ENCODE measurements at places on chromosomes 12 and 14.

DNA sequence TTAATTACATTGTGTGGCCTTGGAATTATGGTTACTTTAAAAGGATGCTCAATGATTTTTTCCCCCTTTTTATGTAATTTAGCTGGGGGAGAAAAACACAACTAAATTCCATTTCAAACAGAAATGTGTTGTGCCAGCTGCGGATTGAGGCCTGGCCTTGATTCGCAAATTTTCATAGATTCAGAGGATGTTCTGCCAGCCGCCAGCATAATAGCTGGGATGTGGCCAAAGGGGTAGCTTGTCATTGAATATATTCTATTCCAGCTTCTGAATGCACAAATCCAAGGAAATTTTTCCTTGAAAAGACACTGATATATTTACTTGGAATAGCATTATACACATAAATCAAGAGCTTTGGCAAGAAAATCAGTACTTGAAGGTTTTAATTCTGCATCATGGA is 43.7 kb downstream of the TRHDE start:
- no peak for DNase-seq

GRCh38 chr12:94733727-94734126 is 83.4 kb upstream of the TMCC3 start:
- DNase-seq = no peak

DNA sequence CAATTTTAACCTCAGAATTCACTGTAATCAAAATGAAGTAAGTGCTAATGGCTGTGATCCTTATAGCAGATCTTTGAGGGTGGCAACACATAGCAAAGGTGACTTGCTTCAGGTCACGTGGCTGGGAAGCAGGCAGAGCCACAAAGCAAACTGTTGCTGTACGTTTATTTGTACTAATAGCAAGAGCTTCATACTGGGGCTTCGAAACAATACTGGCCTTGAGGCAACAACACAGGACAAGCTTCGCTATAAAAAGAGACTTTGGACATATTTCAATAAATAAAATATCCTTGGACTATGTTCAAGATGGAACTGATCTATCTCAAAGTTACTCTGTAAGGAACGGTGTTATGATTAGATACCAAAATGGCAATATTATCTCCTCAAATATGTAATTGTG is 44.6 kb downstream of the MSRB3 start:
- no peak for DNase-seq

- no peak for DNase-seq
Measured at GRCh38 chr12:131959116-131959515, 9.4 kb downstream of the EP400 start.

- no peak for DNase-seq
Measured at GRCh38 chr12:106305376-106305775, 2.8 kb downstream of the TCP11L2 start.

DNA sequence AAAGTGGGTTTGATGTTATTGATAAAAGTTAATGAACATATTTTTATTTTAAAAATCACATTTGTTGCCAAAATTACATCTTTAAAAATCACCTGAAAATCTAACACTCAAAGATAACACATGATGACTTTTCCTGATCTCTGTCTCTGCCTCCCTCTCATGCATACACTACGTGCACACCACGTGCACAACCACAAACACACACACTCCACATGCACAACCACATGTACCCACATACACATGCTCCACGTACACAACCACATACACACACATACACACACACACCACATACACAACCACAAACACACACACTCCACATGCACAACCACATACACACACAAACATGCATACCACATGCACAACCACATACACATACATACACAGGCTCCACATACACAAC is 61.8 kb upstream of the TMEM132C start:
- DNase-seq = no peak

- DNase-seq = no peak
Measured at GRCh38 chr12:11500861-11501230, 105.5 kb upstream of the PRB2 start.

DNA sequence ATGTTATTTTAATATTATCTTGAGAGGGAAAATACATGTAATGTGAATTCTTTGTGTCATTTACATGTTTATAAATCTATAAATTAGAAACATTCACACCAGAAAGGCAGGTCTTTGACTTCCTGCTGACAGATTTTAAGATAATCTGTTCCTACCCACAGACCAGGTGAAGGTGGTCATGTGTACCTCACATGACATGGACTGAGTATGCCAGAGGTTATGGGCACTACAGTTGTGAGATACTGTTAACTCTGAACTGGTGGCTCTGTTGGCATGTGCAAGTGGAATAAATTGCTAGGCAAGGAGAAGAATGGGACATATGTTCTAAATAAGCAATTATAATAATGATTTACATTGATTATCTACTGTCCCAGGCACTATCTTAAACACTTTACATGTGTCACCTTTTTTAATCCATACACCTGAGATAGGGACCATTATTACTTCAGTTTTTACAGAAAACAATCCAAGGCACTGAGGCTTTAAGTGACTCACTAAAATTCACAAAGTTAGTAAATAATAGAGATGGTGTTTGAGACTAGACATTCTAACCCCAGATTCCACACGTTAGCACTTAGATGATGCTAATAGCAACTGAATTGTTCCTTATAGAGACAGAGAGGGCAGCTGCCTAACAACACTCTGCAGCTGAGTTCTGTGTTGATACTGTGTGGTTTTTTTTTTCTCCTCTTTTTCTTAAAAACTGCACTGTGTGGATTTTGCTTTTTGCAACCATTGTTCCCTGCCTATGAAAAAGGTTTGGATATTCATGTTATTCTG is 23.8 kb downstream of the SLC16A7 start:
- DNase-seq = no peak

- no peak for DNase-seq
Measured at GRCh38 chr14:100552524-100553125, 34.6 kb downstream of the BEGAIN start.

- no peak for DNase-seq
Measured at GRCh38 chr14:22002860-22003284, 329.3 kb upstream of the OR4E1 start.

DNA sequence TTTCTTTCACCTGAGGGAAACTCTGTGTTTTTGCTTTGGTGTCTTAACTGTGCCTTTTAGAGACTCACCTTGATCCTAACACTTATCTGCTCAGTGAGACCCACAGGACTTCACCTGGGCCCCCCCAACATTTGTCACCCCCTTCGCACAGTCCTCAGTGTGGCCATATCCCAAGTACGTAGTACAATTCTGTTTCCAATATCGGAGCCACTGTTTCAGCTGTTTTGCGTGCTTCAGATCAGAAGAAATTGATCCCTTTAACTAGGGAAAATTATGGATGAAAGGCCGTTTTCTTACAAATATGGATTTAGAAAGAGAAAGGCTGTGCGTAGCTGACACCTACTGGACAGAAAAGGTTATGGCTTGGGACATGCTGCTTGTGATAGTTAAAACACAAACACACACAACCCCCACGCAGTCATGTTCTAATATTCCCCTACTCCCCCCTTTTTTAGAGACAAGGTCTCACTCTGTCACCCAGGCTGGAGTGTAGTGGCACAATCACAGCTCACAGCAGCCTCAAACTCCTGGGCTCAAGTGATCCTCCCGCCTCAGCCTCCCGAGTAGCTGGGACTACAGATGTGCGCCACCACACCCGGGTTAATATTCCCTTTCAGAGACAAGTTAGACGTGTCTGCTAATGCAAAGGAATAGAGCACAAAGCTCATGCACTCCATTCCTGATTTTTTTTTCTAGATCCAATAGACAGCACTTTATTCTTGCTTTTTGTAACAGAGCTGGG is 3.6 kb upstream of the SLC7A8 start:
- peak; percentile 22 for DNase-seq

- DNase-seq = no peak
Measured at GRCh38 chr14:63328787-63329737, 10.3 kb upstream of the GPHB5 start.

- no peak for DNase-seq
Measured at GRCh38 chr12:64992116-64992515, 129.0 kb downstream of the WIF1 start.

DNA sequence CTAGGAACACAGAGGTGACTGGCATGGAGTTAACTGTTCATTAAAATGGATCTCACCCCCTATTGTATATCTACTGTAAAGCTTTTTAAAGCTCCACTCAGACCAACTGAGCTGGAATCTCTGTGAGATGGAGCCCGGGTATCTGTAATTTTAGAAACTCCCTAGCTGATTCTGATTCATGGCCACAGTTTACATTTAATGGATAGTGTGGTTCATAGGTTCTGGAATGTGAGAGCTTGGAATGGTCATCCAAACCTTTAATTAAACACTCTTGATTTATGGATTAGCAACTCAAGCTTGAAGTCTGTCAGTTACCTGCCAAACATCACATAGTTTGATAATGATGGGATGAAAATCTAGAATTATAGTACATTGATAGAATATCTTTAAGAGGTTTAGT is 183.8 kb downstream of the SLC25A21 start:
- DNase-seq = no peak

GRCh38 chr12:47270782-47271664 is 191.3 kb upstream of the AMIGO2 start:
- peak; percentile 99 for DNase-seq

- no peak for DNase-seq
Measured at GRCh38 chr12:131672311-131672940, 38.5 kb upstream of the SFSWAP start.

- DNase-seq = no peak
Measured at GRCh38 chr14:79749065-79749464, 462.2 kb downstream of the DIO2 start.

- DNase-seq = no peak
Measured at GRCh38 chr12:3747976-3748619, 4.8 kb downstream of the CRACR2A start.

- no peak for DNase-seq
Measured at GRCh38 chr14:33835261-33835655, 115.6 kb downstream of the EGLN3 start.

- no peak for DNase-seq
Measured at GRCh38 chr12:82082501-82082900, 275.7 kb downstream of the CCDC59 start.
